Stimulated activated CD8-positive, alpha-beta memory T cell treated with anti-CD3 and anti-CD28 coated beads, Interleukin-7, amount 100 ng/mL, for 1 hour (primary cell): ENCODE measurements at places on chromosomes 5 and 9.

GRCh38 chr5:1952021-1952420, 69.3 kb upstream of the IRX4 start:
- DNase-seq, result no peak

GRCh38 chr5:10858945-10859344, 97.9 kb upstream of the DAP start:
- no peak for DNase-seq

GRCh38 chr5:180350711-180351465, 2.2 kb downstream of the GFPT2 start:
- DNase-seq, result no peak

GRCh38 chr9:2967766-2968165, 123.9 kb upstream of the PUM3 start:
- DNase-seq, result no peak

DNA sequence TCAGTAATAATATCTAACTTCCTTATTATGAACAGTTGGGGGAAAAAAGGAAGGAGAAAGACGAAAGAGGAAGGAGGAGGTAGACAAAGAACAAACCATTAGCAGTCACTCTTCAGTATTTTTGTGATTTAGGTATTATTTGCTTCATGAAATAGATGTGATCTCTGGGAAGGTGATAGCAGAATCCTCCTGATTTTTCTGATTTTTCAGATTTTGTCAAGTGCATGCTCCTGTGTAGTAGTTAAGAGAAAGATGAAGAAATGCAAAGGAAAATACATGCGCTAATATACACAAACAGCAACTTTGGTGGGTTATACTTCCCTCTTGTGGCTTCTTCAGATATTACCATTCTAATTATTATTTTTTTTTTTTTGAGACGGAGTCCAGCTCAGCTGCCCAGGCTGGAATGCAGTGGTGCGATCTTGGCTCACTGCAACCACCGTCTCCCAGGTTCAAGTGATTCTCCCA, 31.6 kb downstream of the LMNB1 start:
- no peak for DNase-seq

DNA sequence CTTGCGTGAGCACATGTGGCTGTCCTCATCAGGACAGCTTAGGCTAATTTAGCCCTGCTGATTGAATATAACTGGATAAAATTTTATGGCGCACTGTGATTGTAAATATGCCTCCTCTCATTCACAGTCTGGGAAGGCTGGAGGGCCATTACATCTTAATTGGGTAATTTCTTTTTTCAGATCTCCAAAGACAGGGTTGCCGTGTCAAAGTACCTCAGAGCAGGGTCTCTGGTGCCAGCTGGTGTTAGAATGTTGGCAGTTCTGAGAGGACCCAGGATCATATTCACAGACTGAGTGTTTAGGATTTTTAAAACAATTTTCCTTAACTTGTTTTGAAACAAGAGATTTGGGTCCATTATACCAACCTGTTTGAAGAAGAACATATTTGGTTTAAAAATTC, 455.7 kb upstream of the TLE4 start:
- no peak for DNase-seq

DNA sequence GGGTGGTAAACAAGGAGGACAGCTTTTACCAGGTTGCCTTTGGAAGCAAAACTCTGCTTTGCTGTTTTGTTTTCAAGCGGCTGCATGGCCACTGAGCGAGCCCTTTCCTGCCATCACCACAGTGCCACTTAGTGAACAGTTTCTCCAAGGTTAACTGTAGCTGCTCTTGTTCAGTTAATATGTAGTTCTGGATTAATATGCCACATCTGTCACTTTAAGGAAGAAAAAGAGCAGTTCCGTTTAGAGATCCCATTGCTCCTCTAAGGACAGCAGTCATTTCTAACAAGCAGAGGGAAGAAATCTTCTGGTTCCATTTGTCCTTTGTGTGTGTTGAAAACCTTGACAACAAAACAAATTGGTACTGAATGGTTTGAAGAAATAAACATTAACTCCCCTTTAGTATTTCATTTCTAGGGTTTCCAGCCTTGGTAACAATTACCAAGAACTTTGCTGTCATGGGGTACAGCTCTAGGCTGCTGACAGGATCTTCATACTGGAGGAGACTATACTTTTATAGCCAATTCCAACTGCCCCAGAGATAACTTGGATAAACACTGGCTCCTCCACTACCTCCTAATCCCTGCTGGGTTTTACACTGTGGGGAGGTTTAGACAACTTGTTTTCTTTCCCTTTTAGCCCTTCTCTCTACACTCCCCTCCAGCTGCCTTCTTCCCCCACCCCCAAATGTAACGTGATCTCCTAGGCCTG, 10.3 kb upstream of the ABL1 start:
- DNase-seq, result no peak

DNA sequence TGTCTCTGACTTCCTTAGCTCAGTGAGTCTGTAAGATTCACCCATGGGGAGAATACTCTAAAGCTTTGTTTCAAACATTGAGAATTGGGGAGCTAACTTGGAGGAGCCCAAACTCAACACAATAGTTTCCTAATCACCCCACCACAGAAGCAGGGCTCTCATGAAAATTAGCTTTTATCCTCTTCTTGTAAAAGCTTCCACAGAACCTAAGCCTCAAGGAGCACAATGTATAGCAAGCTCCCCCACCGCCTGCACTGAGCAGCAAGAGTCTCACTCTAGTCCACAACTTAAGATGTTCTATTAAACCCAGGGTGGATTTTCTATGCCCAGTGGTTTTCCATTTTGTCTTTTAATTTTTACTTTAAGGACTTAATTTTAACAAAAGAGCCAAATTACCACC, 48.9 kb upstream of the GRHPR start:
- no peak for DNase-seq

GRCh38 chr5:5813441-5813840, 391.0 kb downstream of the ICE1 start:
- no peak for DNase-seq

DNA sequence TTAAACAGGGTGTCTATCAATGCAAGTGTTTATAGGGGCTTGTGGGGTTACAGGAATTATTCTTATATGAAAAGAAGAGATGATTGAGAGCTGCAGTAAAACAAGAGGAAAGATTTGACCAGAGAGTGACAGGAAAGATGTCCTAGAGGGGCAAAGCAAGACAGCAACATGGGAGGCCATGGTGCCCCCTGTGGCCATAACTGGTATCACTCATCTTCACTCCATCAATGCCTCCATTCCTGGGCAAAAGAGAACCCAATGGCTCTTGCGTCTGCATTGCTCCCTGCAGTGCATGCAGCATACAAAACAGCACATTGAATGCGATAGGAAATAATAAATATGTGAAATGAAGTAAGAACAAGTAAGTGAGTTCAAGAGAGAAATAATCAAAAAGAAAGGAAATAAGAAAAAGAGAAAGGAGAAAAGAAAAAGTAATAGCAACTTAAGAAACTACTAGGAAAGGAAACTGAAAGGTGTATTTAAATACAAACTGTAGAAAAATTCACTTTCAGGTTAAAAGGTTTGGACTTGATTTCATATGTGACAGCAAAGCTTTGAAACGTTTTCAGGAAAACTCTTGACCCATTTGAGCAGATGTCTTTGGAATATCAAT, 206.6 kb downstream of the SEMA5A start:
- no peak for DNase-seq

GRCh38 chr5:112018846-112019245, 261.9 kb upstream of the NREP start:
- no peak for DNase-seq

DNA sequence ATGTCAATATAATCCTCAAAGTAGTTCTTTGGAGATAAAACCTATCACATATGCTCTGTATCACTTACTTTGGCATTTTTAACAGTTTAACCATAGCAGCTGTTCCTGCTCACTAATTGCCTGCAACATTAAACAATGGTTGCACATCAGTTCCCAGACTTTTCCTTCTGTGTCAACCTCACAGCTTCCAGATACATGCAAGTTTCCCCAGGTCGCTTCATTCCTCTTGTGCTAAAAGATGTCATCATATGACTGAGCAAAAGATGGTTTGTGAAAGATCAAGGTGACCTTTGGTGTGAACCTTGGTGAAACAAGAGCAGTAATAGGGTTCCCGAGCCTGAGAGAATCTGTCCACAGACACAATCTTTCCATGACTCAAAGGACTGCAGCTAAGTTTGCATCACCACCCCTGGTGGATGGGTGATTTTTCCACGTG, 500.4 kb upstream of the PAPPA start:
- DNase-seq, result no peak

GRCh38 chr9:26033336-26033735, 355.1 kb upstream of the TUSC1 start:
- no peak for DNase-seq

DNA sequence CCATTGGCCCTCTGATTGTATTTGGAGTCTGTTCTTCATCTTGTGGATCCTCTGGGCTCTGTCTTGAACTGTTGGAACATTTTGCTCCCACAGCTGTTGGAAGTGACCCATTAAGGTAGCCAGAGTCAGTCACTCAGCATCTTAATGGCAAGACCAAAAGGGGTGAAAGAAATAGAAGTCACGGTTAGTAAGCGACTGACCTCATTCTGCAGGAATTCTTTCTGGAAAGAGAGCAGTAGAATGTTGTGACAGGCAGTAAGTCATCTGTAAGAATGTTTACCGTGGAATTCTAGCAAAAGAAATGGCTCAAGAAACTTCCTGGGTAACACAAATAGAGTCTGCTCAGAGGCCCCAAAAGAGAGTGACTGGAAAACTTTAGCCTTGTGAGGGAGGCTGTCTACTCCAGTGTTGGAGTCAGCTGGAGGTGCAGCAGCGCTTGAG, 28.6 kb upstream of the TNC start:
- no peak for DNase-seq

DNA sequence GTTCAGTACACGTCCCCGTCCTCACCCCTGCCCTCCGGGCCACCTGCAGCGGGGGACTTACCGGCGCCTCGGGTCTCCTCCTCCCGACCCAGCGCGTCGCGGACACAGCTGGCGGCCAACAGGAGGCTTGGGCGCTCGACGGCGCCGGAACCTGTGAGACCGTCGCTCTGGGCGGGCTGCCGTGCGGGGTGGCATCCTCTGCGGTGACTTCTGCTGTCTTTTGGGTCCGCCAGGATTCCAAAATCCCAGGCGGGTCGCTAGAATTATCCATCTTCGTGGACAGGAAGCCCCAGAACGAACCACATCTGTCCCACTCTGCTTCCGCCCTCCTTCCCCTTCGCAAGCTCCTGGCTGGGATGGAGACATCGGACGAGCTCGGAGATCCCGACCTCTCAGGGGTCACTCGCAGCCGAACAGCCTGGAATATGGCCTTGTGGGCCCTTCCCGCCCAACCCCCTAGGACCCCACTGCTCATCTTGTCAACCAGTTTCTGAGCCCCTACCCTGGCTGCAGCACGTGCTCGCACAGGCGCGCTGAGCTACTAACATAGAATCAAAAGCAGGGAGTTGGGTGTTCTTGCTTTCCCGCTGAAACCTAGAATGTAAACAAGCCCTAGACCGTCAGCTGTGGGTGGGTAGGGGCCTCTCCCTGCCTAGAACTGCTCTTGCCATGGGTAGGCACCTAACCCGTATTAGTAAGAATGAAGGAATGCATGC, 947 bp upstream of the MARCHF3 start:
- no peak for DNase-seq

DNA sequence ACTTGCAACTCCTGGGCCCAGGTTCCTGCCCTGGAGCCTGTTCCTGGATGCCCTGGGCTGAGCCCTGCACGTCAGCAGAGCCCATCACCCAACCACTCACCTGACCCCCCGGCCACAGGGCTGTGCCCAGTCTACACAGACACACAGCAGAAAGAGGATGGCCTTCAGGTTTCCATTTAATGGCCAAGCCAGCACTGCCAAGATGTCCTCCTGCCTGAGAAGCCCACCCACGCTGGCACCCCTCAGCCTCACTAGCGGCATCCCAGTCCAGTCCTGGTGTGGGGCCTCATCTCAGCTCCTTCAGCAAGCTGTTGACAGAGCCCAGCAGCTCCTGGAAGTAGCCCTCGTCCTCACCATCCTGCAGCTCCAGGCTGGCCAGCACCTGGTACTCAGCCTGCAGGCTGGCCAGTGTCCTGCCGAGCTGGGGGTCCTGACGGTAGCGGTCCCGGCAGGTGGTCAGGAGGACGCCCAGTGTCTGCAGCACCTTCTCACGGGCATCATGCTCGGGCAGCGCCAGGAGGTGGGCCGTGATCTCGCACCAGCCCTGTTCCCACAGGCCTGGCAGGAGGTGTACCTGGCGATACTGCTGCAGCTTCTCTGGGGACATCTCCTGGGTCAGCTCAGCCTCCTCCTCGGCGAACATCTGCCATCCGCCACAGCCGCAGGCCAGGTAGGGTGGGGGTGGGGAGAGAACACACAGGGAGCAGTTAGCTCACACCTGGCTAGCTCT, 71.9 kb upstream of the LRRTM2 start:
- DNase-seq, result no peak

DNA sequence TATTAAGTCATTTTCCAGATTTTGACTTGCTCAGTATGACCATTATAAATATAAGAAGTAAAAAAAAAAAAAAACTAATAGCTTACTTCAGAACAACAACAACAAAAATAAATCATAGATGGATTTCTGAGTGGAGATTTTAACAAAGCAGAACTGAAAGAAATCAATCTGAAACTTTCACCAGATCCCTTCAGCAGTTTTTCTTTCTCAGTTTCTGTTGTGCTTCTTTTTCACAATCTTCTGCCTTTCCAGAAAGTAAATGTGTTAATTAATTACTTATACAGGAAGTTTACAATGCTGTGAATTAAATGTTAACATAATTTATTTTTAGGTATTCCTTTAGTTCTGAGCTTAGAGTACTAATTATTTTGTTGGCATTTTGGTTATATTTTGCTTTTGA, 73.5 kb downstream of the CHSY3 start:
- DNase-seq, result no peak

GRCh38 chr5:122408592-122409224, 96.7 kb downstream of the SNCAIP start:
- no peak for DNase-seq

- no peak for DNase-seq
Observed at GRCh38 chr9:13351778-13352386, 72.4 kb upstream of the MPDZ start.

- no peak for DNase-seq
Observed at GRCh38 chr5:171409164-171410136, 10.0 kb upstream of the FGF18 start.

DNA sequence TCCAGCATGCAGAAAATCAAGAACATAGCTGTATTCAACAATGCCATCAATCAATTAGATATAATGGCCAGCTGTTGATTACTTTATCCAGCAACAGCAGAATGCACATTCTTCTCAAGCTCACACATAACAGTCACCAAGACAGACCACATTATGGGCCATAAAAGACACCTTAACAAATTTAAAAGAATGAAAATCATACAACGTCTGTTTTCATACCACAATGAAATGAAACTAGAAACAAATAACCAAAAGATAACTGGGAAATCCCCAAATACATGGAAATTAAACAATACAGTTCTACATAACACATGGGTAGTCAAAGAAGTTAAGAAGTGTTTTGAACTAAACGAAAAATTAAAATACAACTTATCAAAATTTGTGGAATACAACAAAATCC, 130.9 kb upstream of the GNA14 start:
- no peak for DNase-seq

DNA sequence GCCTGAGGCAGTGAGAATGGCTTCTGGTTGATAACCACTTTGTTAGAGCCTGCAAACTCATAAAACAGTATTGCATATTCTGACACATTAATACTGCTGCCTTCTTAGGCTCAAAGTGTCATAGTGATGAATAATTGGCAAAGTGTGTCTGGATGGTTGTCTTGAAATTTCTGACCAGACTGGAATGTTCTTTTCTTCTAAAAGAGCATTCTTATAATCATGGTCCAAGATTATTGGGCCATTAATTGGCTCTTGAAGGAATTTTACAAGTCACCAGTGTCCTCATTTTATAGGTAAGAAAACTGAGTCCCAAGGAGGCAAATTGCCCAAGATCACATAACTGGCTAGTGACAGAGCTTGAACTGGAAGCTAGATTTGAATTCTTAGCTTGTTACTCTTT, 111.7 kb downstream of the PCSK1 start:
- no peak for DNase-seq
